ENCODE measurements at places on chromosomes 1 and 21.

DNA sequence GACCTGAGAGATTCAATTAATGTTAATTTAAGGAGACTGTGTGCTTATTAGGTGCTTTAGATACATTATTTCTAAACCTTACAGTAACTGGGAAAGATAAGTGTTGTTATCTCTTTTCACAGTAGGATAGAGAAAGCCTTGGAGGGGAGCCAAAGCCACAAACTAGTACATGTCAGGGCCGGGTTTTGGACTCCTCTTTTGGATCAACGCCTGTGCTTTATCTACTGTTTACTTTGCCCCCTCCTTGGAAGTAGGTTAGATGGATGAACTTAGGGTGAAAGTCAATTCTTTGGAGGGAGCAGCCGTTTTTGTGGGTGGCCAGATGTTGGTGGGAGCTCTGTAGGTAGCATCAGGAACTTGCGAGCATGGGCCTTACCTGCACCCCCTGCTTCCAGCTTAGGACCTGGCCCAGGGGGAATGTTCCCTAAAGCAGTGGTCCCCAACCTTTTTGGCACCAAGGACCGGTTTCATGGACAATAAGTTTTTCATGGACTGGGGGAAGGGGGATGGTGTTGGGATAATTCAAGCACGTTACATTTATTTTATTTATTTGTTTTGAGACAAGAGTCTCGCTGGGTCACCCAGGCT lies 1.7 kb downstream of the HHAT start:
- DNase-seq: no peak

DNA sequence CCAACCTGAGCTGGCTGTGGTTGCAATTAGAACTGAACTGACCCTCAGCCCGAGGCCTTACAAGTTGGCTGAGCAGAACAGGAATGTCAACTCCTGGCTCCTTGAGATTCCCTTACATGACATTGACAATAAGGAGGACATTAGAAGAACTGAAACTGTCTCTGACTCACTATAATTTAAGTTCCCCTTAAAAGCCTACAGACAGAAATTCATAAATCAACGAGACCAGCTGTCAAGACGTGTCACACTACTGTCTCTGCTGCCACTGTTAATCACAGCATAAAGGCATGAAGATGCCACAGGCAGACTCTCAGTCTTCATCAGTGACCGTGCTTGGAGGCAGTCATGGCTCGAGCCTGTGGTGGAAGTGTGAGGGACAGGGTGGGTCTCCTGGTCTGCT lies 168.8 kb downstream of the GABPA start:
- DNase-seq: no peak

GRCh38 chr1:72568113-72568512 lies 285.8 kb upstream of the NEGR1 start:
- DNase-seq: no peak

- DNase-seq: no peak
Measured at GRCh38 chr1:48493970-48494769, 22.2 kb upstream of the SPATA6 start.

DNA sequence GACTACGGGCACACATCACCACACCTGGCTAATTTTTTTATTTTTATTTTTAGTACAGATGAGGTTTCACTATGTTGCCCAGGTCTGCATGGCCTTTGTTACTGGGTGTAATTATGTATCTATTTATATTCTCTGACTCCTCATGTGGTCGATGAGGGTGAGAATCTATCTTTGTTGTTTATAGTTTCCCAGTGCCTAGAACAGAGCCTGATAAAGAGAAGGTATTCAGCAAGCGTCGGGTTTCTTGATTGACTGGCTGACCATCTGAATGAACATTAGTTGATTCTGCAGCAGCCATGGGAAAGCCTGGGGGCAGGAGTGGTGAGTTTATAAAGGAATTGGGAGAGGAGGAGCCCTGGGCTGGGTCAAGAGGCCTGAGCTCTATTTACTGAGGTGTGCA lies 28.5 kb downstream of the SERINC2 start:
- DNase-seq: no peak

- DNase-seq: no peak
Measured at GRCh38 chr1:36715797-36716196, 233.1 kb upstream of the CSF3R start.

GRCh38 chr1:94245747-94246438 lies 8.5 kb upstream of the ARHGAP29 start:
- DNase-seq: no peak

- no peak for DNase-seq
Measured at GRCh38 chr1:162823771-162824525, 33.4 kb downstream of the HSD17B7 start.

DNA sequence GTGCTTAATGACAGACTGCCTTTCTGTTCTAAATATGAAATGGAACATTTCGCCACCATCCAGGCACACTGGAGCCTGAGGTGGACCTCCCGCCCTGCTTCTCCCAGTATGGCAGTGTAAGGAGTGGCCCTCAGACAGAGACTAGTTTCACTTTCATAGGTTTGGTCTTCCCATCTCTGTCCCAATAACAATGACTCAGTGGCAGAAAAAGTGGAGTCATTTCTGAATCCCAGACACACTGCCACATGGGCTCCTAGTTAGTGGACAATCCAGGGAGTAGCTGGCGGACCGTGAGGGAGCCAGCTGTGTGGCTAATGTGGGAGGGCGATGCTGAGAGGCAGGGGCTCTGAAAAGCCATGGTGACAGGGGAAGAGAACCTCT lies 95.6 kb upstream of the TSPAN2 start:
- no peak for DNase-seq

DNA sequence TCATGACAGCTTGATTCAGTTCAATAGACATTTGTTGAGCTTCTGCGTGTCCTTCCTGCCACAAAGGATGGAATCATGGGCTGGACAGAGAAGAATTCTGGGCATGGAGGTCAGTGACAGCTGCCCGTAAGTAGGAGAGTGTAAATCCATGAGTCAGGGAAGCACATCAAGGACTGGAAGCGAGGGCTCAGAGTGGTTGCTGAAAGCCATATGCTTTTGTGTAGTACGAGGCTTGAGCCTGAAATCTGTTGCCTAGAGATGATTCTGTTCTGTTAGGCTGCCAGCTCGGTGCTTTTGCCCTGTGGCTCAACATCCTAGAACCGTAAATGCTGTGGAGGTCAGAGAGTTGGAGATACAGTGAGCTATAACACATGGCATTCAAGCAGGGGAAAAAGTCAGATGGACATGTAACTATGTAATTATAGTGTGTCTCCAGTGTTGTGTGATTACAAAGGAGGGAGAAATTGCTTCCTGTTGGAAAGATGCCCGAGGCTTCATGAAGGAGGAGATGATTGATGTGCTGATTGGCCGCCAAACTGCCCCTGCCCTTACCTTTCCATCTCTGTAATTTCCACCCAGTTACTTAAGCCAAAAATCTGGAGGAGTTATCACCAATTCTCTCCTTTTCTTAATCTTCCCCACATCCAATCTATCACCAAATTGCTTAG lies 92.8 kb upstream of the CACNA1E start:
- no peak for DNase-seq

GRCh38 chr1:182676274-182676673 lies 8.1 kb downstream of the RGS8 start:
- DNase-seq: no peak

DNA sequence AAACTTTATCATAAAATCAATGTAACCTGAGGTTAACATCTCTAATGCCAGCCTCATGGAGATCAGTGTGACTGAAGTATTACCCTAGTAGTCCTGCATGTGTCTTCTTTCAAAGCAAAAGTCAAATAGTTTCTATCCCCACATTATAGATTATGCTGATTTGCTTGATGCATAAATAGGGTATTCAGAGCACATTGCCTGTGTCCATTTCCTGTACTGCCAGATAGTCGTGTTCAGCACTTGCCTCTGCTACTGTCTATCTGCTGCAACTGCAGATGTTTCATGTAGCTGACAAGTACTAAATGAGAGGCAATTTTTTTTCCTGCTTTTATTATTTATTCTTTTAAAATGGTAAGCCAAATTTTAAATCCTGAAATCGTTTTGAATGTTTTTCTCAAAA lies 348.7 kb downstream of the CHRM3 start:
- DNase-seq: no peak

DNA sequence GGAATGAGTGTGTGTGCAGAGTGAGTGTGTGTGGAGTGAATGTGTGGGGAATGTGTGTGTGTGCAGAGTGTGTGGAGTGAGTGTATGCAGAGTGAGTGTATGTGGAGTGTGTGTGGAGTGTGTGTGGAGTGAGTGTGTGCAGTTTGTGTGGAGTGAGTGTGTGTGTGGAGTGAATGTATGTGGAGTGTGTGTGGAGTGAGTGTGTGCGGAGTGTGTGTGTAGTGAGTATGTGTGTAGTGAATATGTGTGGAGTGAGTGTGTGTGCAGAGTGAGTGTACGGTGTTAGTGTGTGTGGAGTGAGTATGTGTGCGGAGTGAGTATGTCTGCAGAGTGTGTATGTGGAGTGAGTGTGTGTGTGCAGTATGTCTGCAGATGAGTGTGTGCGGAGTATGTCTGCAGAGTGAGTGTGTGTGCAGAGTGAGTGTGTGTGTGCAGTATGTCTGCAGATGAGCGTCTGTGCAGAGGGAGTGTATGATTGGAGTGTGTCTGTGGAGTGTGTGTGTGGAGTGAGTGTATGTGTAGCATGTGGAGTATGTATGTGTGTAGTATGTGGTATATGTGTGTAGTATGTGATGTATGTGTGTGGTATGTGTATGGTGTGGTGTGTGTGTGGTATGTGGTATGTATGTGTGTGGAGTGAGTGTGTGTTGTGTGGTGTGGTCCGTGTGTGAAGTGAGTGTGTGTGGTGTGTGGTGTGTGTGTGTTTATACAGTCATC lies 59.7 kb upstream of the CLDN14 start:
- no peak for DNase-seq

- no peak for DNase-seq
Measured at GRCh38 chr1:86409416-86410021, 13.4 kb upstream of the ODF2L start.

GRCh38 chr1:210689826-210690225 lies 361.1 kb downstream of the HHAT start:
- DNase-seq: no peak

- DNase-seq: no peak
Measured at GRCh38 chr1:46757956-46758528, 39.1 kb upstream of the EFCAB14 start.

DNA sequence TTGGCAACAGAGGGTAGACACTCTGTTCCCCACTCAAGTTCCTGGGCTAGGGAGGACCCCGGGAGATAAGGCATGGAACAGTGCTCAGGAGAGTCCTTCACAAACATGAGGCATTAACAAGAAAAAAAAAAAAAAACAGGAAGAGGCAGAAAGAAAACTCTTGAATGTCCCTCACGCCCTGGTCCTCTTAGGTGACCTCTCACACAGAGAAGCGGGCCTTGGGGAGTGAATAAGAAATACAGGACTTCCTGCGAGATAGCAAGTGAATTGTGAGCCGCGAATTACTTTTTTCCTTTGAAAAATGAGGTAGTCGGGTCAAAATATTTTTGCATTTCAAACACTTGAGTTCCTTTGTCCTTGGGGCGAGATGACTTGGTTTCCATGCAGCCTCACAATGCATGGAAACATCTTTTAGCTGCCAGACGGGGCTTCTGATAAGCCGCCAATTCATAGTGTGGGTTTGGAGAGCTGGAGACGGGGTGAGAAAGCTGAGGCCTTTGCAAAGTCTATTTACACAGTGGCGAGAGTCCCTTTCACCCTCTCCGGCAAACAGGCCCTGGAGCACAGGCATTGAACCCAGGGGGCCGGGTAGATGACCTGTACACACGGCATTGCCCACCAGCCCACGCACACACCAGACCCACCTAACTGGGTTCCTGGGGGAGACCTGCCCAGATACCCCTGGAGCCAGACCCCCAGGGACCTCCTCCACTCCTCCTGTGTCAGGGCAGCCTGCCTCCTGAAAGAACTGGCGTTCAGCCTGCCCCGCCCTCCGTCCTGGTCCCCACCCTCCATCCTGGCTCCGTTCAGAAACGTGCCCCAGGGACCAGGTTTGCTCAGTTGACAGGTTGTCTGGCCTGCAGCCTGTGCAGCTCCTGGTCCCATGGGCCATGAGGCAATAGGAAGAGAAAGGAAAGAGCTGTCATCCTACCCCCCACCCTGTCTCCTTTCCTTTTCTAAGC lies 192.3 kb downstream of the PRDM16 start:
- DNase-seq: no peak

- no peak for DNase-seq
Measured at GRCh38 chr1:94578856-94579255, 37.3 kb upstream of the F3 start.

GRCh38 chr1:80540596-80540995 lies 1260.1 kb upstream of the ADGRL2 start:
- DNase-seq: no peak

DNA sequence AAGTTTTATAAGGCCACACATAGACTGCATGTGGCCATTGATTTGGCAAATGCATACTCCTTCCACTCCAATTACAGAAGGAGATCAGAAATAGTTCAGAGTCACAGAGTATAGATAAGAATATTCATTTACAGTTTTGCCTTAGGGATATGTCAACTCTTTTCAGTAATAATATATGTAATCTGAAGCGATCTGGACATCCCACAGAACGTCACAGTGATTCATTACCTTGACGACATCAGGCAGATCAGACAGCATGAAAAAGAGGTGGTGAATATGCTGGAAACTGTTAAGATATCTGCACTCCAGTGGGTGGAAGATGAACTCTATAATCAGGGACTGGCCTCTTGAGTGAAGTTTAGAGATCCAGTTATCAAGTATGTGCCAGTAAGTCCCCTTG lies 240.4 kb downstream of the DPYD start:
- no peak for DNase-seq

- DNase-seq: no peak
Measured at GRCh38 chr1:17798799-17799382, 43.8 kb downstream of the ACTL8 start.

GRCh38 chr1:157238585-157238984 lies 100.4 kb upstream of the ETV3 start:
- no peak for DNase-seq
